ENCODE measurements at places on chromosomes 5 and 9. TPM values are rescaled to one million over a fixed set of nuclear protein-coding genes. Genes with fewer than 3 reads are reported as not detected.

FOXI1 gene
- total RNA-seq: not detected

PHF24 gene
- total RNA-seq: 0.17 TPM

CYSTM1 gene
- total RNA-seq: 18.7 TPM

RGS7BP gene
- 0.51 TPM for total RNA-seq

ABCA2 gene
- 21.8 TPM for total RNA-seq

FRMD3 gene
- total RNA-seq: 0.66 TPM

PCDHGA10 gene
- 10.2 TPM for total RNA-seq

PRR7 gene
- 2.1 TPM for total RNA-seq

DAPK1 gene
- total RNA-seq: 18.5 TPM

CA9 gene
- 0.26 TPM for total RNA-seq

GLRA1 gene
- not detected for total RNA-seq

PCDHGC4 gene
- 3.0 TPM for total RNA-seq

Measured in fibroblast of lung (primary cell).